ENCODE measurements at places on chromosomes 2 and 18.
A peak's percentile ranks its signal among the peaks of the same experiment; 100 is the strongest.

GRCh38 chr2:10220045-10220901 is 82.4 kb upstream of the HPCAL1 start:
- DNase-seq, result no peak

DNA sequence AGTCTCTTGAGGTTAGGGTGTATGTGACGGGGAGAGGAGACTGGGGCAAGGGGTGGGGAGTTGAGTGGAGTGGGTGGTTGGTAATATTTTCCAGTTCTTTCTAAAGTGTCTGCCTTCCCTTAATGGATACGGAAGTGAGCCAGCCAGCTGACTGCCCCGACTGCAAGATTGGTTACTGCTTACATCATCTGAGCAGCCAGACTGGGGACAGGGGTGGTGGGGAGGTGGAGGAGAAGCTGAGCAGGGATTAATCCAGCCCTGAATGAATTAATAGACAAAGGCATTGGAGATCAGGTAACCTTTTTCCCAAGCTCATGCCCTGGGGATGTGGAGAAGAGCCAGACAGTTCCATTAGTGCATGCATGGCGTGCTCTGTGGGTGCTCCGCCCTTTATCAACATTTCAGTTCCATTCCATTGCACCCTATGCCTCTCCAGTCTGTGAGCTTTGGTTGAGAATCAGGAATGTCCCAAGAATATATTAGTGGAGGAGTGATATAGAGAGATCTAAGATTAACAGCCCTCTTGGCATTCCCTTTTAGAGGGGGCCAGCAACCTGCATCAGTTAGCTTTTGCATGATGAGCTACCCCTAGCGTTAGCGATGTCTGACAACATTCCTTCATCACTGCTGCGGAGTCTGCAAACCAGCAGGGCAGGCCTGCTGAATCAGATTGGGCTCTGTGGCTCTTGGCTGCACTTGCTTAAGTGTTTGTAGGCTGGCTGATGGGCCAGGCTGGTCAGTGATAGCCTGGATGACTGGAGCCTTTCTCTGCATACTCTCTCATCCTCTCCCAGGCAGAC is 67.4 kb downstream of the TNP1 start:
- DNase-seq, result no peak

DNA sequence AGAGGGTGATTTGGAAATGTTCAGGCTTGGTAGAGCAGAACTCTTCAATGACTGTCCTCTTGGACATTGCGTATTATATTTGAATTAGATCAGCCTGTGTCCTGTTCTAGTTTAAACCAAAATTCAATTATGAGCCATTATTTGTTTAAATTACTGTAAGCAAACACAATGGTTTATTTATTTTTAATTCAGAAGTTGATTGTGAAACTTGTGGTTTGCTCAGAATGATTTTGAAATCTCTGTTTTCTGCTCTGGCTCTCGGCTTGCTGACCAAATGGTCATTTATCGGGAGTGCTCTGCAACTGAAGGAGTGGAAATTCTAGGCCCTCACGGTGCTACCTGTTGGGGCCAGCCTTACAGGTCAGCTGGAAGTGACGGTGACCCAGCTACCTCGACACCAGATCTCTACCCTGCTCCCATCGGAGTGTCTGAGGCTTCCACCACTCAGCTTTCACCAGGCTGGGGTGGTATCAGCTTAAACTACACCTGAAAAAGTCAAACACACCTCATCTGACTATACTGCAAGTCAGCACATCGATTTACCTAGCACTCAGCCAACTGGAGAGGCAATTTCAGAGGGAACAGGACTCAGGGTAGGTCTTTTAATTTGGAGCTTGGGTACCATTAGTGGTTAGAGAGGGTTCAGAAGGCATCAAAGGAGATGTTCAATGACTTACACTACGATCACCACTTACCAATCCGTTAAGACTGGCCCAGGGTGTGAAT is 36.8 kb upstream of the GPD2 start:
- DNase-seq, result no peak

DNA sequence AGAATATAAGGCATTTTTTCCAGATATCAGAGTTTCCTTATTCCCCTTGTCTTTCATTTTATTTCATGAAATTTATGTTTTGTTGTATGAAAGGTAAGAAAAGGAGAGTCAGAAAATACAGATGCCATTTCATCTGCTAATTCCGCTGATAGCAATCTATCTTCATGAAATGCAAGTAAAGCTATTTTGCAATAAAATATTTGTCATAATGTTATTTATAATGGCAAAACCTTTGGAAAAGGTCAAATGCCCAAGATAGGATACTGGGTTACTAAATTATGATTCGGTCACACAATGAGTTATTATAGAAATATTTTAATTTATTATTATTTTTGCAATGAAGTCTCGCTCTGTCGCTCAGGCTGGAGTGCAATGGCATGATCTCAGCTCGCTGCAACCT is 124.2 kb downstream of the SPP2 start:
- DNase-seq, result no peak

GRCh38 chr2:118371515-118371914 is 283.2 kb downstream of the INSIG2 start:
- peak; percentile 9 for DNase-seq

GRCh38 chr2:3292416-3292815 is 85.2 kb downstream of the EIPR1 start:
- DNase-seq, result no peak

DNA sequence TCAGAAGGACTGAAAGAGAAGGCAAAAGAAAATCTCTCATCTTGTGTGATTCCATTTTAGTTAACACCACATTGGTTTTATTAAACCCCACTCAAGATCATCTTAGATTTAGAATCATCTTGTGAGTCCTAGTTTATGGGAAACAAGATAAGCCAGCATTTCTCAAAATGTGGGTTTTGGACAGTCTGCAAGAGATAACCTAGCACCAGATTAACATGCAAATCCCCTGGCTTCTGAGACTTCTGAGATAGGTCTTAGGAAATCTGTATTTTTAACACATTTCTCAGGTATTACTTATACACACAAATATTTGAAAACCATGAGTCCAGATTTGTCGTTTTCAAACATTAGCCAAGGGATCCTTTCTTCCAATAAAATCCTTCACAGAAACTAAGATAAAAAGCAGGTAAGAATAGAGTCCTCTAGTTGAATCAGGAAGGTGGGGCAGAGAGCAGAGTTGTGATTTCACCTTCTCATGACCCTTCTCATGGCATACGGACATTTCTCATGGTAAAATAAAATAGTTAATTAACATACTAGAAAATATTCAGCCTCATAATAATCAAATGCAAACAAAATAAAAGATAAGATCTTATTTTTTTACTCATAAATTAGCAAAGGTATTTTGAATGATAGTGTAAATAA is 287.2 kb upstream of the FN1 start:
- no peak for DNase-seq

DNA sequence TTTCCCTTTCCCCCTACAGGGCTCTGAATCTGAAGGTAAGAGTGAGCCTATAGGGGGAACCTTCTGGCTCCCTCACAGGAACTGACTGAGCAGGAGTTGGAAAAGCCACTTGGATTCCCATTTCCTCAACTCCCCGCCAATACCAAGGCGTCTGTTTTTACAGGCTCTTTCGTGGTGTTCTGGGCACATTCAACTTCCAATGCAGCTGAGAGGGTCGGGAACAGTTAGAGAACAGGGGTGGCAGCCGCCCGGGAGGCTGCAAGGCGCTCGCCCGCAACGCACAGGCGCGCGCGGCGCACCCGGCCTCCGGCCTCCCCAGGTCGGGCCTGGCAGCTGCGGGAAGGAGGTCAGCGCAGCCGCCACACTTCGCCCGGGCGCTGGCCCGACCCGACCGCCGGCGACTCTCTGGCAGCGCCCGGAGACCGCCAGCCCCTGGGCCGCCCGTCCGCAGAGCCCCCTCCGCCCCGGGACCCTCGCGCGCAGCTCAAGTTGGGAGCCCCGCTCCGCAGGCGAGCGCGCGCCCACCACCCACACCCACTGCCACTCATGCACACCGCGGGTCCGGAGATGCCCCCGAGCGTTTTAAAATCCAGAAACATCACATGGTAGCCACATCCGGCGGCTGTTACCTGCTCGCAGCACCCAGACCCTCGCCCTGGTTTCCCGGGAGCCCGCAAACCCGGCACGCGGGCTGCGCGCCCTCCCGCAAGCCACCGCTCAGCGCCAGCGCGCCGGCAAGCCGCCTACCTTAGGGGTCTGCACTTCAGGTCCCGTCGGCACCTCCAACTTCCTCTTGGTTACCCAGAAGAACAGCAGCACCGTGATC is 816 bp downstream of the GALNT14 start:
- no peak for DNase-seq

- no peak for DNase-seq
Measured at GRCh38 chr2:10193851-10194820, 71.6 kb downstream of the RRM2 start.

DNA sequence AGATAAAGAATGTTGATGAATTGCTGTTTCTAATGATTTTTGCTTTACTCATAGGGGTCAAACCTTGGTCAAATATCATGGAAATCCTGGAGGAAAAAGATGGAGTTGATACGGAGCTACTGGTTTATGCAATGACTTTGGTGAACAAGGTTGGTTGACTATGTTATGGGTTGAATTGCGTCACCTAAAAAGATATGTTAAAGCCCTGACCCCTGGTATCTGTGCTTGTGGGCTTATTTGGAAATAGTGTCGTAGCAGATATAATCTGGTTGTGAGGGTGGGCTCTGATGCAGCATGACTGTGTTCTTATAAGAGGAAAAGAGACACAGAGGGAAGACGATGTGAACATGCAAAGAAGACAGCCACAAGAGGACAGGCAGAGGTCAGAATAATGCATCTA is 226.2 kb downstream of the TPGS2 start:
- DNase-seq, result no peak

DNA sequence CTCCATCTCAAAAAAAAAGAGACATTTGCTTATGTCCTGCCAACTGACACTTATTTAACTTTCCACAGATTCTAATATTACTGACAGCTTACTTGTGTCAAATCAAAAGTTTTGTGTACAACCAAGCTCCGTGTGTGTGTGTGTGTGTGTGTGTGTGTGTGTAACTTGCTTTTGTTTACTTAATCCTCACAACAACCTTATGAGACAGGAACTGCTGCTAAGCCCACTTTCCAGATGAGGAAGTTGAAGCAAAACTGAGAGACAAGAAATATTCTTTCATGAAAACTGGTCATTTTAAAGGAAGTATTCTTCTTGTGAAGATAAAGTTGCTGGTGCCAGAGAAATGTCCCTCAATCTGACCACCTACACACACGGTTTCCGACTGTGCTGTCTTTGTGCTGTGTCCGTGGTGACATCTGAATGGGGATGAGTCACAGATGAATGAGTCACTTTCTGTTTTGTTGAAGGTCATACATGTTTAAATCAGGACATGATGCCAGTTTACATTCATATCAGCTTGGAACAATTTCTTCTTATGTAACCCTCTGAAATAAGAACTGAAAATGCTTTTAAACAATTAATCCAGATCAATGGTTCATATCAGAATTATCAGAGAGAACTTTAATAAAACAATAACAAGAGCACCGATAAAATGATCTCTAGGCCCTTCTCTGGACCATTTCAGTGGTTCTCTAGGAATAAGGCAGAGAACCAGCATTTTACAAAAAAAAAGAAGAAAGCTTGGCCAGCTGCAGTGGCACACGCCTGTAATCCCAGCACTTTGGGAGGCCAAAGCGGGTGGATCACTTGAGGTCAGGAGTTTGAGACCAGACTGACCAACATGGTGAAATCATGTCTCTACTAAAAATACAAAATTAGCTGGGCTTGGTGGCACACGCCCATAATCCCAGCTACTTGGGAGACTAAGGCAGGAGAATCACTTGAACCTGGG is 95.5 kb downstream of the THNSL2 start:
- DNase-seq, result no peak

GRCh38 chr18:3782901-3783300 is 332.9 kb downstream of the TGIF1 start:
- DNase-seq, result no peak

- no peak for DNase-seq
Measured at GRCh38 chr2:16134436-16135165, 194.3 kb downstream of the MYCN start.

DNA sequence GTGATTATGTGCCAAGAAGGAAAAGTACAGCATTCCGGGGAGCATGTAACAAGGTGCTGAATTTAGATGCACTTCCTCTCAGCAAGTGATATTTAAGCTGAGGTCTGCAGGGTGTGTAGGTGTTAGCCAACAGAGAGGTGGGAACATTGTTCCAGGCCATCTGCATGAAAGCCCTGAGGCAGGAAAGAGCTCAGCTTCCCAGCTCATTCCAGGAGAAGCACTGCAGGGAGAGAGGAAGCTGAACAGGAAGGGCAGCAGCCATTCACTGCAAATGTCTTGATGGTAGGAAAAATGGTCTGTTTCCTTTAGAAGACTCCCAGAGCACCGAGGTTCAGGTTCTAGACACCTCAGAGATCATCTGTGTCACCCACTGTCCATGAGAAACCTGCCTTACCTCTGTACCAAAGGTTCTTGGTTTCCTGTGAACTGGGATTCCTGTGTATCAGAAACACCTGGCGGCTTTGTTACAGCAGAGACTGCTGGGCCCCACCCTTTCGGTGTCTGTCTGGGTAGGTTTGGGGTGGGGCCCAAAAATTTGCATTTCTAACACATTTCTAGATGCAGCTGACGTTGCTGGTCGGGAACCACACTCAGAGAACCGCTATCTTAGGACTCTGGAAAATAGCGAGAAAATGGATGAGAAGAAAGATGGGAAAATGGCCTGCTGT is 84.0 kb downstream of the RTN4 start:
- no peak for DNase-seq

- DNase-seq, result no peak
Measured at GRCh38 chr2:70141902-70142589, 48.8 kb downstream of the C2orf42 start.

DNA sequence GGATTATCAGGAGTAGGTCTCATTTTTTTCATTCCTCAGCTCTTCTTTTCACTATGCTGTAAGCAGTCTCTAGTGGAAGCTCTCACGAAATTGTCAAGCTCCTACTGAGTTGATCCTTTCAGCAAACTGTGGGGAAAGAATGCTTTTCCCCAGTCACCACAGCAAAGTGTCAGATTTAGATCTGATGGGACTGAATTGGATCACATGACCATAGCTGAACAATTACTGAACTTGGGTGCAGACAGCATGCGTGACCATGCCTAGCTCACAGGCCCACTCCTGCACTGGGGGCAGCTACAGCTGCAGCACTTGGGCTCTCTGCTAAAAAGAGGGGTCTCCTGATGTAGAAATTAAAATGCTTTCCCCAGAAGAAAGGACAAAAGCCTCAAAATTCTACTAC is 3.1 kb downstream of the ARHGAP15 start:
- DNase-seq, result no peak

- no peak for DNase-seq
Measured at GRCh38 chr2:139194546-139194945, 414.4 kb upstream of the NXPH2 start.

- DNase-seq, result no peak
Measured at GRCh38 chr2:5077479-5078089, 614.6 kb upstream of the SOX11 start.

GRCh38 chr18:30081122-30081521 is 961.4 kb downstream of the DSC3 start:
- no peak for DNase-seq

DNA sequence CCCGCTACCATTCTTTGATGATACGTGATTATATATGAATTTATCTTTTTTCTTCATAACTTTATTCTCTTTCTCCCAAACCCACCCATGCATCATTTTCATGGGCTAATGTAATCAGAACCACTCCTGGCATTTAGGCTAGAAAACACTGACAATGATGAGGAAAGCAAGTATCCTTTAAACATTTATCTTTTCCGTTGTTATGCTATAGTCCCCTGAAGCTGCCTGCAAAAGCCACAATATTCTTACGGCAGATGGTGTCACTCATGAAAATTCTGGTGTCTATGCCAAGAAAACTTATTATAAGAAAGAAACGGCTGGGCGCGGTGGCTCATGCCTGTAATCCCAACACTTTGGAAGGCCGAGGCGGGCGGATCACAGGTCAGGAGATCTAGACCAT is 221.8 kb upstream of the CTAGE1 start:
- no peak for DNase-seq

Measured in left renal pelvis (tissue), 4 donors.